ENCODE measurements at places on chromosomes 11 and 22.
A peak's percentile ranks its signal among the peaks of the same experiment; 100 is the strongest.

- peak; percentile 89 for DNase-seq
These were observed at the start of gene PKNOX2 for GRCh38 chr11:125164422-125165110. Gene PKNOX2, plus strand, starts transcription at chr11:125164751. Its CDS starts 186,555 bp downstream, at chr11:125351306.

DNA sequence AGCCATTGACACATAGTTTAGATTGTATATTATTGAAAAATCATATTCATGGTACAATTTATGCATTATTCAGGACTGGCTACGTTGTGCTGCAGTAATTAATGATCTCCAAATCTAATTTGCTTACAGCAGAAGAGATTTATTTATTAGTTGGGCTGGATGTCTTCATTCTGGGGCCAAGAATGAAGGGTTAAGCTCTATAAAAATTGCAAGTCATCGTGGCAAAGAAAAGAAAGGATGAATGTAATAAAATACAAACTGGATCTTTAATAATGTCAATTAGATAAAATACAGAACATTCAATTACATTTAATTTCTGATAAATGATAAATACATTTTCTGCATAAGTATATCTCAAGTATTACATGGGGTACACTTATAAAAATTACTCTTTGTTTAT is 151.8 kb upstream of the ANO5 start:
- no peak for DNase-seq

DNA sequence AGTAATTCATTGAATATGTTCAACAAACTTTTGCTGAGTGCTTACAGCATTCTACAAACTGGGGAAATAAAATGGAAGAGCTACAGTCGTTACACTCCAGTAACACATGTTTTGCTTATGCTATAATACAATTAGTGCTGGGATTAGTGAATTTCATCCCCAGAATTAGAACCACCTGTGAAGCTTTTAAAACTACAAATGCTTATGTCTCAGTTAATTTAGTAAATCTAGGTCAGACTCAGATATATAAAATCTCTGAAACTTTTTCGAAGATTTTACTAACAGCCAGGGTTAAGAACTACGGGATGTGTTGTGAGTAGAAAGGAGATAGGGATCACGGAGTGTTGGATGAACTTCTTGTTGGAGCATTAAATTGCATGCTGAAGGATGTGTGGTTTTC is 33.7 kb upstream of the EED start:
- no peak for DNase-seq

GRCh38 chr11:25242928-25243327 is 746.1 kb downstream of the LUZP2 start:
- no peak for DNase-seq

DNA sequence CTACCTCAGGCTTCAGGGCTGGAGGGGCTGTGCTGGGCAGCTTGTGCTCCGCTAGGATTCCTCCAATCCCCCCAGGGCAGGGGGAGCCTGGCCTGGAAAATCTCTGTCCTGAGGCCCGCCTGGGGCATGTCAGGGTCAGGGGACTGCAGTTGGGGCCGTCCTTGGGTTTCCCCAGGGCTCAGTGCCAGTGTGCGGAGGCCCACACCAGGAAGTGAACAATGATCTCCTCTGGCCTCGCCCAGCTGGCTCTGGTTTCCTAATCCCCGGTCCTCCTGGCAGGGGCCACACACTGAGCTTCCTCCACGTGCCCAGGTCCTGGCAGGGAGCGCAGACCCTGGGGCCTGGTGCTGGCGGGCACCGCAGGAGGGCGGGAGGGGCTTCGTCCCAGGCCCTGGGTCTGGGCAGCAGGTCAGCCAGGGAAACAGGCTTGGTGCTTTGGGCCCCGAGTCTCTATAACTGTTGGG is 1.4 kb upstream of the MUC2 start:
- DNase-seq: no peak

GRCh38 chr11:62128835-62129234 is 5.0 kb downstream of the INCENP start:
- DNase-seq: no peak
